ENCODE measurements at places on chromosomes 6 and 20.

DNA sequence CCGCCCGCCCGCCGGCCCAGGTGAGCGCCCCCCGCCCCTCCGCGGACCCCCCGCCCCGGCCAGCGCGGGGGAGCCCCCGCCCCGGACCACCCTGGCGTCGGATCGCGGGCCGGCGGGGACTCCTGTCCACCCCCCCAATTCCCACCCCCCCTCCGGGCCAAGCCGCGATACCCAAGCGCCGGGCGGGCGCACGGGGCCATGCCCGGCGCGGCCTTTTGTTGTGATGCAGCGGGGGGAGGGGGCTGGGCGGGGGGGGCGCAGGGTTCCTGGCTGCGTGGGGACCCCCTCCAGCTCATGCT is 245 bp downstream of the SRC start:
- no peak for DNase-seq

DNA sequence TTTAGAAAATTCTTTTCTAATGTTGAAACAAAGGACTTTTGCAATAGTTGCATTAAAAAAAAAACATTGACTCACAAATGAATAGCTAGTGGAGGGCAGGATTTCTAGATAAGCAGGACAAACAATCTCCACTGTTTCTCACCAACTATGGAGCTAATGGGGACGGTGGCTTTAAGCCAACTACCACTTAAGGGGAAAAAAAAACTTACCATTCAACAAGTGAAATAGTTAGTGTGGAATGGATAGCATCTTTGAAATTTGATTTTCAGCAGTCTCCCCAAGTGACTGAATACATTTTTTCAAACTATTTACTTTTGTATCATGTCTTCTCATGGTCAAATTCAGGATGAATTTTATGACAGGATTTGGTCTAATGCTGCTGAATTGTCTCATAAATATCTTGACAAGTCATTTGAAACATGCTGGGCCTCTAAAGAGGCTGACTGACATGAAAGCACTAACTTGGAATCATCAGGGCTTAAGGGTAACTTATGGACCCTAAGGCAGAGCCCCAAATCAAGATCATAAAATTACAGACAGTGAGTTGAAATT is 100.5 kb downstream of the EYA4 start:
- no peak for DNase-seq

DNA sequence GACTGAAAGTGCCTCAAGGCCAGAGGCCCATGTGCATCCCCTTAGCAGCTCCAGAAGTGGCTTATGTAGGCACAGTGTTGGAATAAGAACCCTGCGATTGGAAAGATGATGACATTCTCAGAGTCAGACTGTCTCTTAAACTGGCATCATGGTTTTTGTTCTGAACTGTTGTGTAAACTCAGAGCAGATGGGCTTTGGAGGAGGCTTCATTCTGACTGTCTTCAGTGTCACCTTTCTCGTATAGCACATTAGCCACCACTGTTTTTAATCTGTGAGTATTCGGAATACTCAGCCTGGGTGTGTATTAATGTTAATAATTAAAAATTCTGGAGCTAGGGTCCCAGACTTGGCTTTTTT is 140.9 kb downstream of the JARID2 start:
- DNase-seq = no peak

DNA sequence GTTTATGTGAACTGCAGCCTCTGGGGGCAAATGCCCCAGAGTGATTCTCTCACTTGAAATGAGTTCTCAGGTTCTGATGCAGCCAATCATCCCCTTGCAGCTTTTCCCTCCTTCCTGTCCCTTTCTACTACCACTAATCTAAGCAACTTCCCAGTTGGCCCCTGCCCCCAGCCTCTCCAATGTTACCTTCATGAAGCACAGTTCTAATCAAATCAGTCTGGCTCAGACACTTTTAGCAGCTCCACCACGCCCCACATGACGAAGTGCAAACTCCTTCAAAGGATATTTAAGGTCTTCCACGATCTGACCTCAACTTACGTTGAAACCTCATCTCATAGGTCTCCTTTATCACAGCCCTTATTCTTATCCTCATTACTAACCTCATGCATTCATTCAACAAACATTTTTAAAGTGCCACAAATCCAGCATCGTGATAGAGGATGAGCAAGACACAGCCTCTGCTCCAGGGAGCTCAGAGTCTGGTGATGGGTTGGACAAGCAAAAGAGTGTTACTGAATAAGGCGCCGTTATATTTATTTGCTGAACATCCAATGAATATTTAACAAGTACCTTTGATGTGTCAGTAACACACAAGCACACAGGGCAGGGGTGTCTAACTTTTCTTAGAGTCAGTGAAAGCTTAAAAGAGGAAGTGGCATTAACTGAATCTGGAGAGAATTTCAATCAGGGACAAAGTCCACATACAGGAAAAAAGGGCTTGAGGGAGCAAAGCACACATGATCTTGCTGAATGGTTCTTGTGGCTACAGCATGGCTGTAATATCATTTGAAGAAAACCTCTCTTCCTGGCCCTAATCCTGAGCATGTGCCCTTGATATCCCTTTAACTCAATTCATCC is 20.4 kb upstream of the DTNBP1 start:
- DNase-seq = no peak

DNA sequence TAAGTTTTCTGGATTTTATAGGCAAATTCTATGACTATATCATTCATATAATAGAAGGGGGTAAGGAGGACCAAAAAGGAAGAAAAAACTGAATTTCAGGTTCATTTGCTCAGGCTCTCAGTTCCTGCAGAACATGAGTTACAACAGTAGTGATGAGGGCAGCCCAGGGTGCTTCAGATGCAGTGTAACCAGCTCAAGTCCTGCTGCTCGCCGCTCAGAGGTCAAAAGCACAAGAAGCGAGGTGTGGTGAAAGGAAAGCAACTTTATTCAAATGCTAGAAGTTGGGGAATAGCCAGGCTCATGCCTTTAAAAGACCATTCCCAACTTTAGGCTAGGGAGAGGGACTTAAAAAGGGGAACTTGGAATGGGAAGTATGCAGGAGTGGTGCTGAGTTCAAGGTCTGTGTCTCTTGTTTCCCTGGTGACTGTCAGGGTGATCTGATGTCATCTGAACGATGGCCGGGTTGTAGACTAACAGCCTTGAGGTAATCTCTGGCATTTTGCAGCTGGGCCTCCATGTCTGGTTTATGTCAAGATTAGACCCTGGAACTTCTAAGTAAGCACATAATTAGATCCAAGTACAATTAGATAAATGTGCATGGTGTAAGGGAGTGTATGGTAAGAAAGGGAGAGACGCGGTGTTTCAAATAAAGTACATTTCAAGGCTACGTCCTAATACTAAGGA is 14.5 kb upstream of the SEC63 start:
- no peak for DNase-seq

GRCh38 chr6:37882724-37883413 is 63.3 kb downstream of the ZFAND3 start:
- no peak for DNase-seq

- no peak for DNase-seq
Observed at GRCh38 chr20:55269913-55270312, 735.4 kb downstream of the CBLN4 start.

- peak; percentile 20 for DNase-seq
Observed at GRCh38 chr6:150891888-150892485, 26.5 kb downstream of the MTHFD1L start.

GRCh38 chr6:129575378-129576118 is 134.4 kb downstream of the ARHGAP18 start:
- no peak for DNase-seq

DNA sequence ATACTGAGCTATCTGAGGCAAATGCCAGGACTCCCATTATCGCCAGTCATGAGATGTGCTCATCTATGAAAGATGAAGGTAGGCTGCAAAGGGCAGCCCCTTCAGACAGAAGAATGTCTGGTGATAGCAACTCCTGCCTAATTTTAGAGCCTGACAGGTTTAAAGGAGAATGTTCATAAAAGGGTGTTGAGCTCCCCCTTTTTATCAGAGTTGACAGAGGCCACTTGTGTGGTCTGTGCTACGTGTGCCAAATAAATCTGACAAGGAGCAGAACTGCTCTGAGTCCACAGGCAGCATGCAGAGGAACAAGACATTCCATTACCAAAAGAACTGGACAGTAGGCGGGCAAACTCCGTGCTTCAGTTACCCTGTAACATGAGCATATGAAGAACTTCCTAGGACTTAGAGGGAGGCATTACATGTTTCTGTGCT is 101.8 kb downstream of the PREP start:
- no peak for DNase-seq
